ENCODE measurements at places on chromosomes 6 and 20.
A peak's percentile ranks its signal among the peaks of the same experiment; 100 is the strongest.

- no peak for DNase-seq
These were observed 107.8 kb downstream of the RNGTT start for GRCh38 chr6:88855541-88856147.

DNA sequence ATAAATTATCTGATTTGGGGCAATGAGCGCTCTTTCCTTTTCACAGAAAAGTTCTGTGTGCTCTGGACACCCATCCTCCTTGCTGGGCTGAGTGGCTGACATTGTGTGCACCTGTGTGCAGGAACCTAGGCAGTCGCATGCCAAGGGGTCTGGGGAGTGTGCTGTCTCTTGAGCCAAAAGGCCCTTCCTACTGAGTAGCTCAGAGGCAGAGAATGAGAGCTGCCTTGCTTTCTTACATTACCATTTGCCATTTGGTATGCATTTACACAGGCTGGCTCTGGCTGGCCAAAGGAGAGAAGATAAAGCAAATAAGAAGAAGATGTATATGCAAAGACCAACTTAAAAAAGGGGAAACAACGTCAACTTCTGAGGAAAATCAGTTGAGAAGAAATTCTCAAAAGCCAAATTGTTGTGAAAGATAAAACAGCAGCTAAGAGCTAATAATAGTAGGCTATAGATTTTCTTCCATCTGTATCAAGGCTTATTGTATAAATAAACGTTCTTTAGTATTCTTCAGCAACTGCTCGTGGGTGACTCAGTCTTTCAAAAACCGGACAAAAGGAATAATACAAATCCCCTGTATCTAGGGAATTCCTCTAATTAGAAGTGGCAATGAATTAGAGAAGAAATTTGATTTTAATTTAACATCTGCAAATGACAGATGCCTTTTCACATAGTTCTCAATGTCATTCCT, 121.9 kb downstream of the INSM1 start:
- DNase-seq, result peak; percentile 11

DNA sequence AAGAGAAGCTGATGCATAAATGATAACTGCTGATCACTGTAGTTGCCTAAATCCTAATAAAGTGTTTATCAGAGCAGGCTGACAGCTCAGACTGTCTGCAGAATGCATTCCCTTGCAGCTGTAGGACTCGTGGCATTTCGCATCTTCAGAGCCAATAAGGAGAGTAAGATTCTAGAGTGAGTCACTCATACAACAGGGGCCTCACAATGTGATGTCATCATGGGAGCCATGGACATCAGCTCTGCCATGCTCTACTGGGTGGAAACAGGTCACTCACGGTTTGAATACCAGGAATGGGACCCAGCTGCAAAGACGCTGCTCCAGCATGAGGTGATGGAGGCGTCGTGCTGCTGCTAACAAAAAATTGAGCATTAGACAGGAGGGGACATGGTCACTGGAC, 7.4 kb downstream of the FAM209B start:
- no peak for DNase-seq

GRCh38 chr20:12040261-12040660, 122.6 kb downstream of the BTBD3 start:
- DNase-seq, result no peak

- DNase-seq, result no peak
These were observed 73.2 kb downstream of the INSM1 start for GRCh38 chr20:20440886-20441658.

DNA sequence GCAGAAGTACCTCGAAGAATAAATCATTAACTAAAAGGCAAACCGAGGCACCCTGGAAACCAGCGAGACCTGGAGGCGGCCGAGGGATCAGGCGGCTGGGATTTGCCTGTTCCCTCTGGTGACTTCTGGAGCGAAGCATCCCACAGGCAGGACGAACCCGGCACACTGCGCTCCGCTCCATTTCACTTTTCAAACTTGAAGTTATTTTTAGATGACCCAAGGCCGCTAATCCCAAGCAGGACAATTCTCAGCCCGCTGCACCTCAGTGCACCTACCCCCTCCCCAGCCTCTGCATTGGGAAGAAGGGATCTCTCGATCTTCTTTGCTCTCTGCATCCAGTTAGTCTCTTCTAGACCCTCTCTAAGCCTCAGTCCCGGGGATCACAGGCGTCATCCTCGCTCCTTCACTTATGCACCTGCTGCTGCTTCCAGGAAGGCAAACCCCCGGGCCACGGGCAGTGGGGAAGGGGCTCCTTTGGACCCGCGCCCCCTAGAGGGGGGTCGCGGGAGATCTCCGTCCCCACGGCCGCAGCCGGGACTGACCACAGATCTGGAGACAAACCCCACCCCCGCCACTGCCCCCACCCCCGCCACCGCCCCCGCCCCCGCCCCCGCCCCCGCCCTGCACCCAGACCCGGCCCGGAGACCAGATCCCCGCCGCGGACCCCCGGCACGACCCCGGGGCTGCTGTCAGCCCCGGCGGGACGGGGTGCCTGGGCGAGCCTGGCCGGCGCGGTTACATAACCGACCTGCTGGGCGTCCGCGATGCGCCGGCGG, 636 bp downstream of the RCAN2 start:
- DNase-seq, result peak; percentile 23

DNA sequence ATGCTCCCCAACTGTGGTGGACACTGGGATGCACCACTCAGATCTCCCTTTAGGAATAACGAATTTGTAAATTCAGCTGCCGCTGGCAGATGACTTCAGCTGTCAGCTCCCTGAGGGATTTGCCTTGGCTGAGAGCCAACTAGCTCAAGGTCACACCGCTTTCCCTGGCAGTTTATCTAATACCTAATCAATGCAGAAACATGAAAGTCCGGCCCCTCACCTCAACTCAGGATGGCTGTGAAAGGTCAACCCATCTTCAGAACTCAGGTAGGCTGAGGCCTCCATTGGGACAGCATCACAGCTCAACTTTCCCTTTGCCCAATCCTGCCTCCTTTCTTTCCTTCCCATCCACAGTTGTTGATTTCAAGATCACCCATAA, 22.8 kb upstream of the SCGN start:
- no peak for DNase-seq

DNA sequence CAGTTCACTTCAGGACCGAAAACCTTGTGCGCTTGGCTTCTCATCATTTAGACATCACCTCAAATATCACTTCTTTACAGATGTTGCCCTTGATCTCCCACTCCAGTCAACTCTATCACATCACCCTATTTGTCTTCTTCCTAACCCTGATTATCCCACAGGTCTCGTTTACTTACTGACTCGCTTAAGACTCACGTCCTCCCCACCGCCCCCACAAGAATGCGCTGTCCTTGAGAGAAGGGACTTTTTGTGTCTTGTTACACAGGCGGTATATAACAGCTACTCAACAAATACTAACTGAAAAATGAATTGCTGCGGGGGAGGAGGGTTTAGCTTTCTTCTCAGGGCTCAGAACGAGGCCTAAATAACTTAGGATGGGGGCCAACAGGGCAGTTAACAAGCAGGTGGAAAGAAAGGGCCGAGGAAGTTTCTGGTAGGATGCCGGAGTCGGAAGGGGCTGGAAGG, 527 bp downstream of the TOMM34 start:
- peak; percentile 34 for DNase-seq

DNA sequence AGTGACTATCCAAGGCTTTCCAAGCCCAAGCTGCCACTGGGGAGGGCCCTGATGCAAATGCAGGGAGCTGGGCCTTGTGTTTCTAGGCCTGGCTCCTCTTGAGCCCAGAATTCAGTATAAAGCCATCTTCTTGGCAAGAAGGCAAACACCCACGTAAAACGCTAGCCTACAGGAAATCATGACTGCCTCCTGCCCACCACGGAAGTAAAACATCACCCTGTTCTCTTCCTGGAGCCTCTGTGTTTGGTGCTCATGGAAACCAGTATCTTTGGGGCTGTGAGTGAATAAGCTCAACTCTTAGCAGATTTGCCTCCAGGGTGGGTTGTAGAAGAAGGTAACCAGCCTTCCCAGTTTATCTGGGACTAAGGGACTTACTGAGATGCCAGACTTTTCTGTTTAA, 271.0 kb downstream of the ZNF217 start:
- no peak for DNase-seq

- no peak for DNase-seq
These were observed 83.0 kb downstream of the TMEM242 start for GRCh38 chr6:157240059-157240959.

DNA sequence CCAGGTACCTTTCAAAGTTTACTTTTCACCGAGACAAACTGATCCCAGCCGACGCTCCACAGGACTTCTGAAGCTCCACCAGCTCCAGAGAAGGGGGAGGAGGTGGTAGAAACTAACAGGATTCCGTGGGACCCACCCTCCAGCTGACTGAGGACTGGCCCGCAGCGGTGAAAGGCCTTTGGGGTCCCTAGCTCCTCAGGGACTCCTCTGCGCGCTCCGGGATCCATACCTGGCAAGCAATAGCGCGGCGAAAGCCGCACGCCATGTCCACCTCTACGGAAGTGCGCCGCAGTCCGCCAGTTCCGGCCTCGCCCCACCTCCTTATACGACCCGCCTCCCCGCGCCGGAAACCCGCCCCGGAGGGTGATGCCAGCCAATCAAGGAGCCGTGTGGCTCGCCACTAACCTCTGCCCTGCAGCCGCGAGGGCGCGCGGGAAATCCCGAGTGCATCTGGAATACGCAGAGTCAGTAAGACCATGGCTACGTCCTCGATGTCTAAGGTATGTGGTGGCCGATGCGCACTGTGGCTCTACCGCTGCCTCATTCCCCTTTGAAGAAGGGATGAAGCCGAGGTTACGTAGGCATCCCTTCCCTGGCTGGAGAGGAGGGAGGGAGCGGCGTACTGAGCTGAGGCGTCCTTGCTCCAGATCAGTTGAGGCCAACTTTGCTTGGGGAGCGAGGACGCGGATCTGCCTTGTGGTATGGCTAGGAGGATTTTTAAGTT, at the start of the genes ORC3 and RARS2:
TSS of gene ORC3 (plus strand) at position 443 of the 724 bp plus-strand sequence. CDS start at position 477, 34 bp downstream.
TSS of gene RARS2 (minus strand) at position 295 of the 724 bp plus-strand sequence. CDS start at position 265, 30 bp downstream.
- peak; percentile 99 for DNase-seq

DNA sequence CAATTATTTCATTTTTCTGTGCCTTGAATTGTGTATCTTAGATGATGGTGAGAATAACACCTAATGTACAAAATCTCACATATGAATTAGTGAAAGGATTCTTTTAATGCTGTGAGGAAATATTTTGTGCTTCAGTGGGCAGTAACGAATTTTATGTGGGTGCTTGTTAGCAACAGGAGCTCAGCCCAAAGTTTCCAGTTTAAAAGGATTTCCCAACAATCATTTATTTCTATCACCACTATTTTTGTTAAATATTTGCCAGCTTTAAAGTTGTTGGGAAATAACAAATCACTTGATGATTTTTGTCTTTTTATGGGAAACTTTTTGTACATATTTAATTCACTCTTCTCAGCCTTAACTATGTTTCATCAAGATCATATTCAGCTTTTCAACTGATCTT, 111.8 kb downstream of the QKI start:
- DNase-seq, result no peak

DNA sequence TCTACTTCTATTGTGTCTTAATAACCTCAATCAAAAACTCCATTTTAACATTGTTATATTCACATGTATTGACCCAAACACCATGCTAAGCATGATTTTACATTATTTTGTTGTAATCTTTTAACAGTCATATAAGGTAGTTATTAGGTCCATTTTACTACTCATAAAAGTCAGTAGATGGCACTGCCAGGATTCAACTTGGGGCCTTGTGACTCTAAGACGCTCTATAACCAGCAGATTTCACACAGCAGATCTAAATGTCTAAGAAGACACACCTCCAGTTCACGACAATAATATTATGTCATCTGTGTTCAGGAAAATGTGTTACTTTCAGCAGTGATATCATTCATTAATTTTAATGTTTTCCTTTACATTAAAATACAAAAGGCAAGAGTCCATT, 88.0 kb downstream of the FRK start:
- no peak for DNase-seq

GRCh38 chr6:15132854-15133670, 112.8 kb upstream of the JARID2 start:
- no peak for DNase-seq

DNA sequence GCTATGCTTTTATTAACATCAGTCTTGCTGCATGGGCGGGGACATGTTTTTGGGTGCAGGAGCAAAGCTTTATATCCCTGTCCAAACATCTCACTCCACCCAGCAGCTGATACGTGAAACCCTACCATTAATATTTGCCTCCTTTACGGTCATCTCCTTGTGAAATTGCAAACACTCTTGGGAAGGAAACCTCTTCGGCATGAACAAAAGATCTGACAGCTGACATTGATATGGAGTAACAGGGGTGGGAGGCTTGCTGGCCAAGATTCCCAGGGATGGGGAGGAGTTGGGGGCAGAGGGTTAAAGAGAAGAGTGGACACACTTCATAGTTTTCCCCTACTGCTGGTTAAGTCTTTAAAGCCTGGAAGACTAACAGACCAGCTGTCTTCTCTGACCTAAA, 22.2 kb upstream of the VEGFA start:
- no peak for DNase-seq

DNA sequence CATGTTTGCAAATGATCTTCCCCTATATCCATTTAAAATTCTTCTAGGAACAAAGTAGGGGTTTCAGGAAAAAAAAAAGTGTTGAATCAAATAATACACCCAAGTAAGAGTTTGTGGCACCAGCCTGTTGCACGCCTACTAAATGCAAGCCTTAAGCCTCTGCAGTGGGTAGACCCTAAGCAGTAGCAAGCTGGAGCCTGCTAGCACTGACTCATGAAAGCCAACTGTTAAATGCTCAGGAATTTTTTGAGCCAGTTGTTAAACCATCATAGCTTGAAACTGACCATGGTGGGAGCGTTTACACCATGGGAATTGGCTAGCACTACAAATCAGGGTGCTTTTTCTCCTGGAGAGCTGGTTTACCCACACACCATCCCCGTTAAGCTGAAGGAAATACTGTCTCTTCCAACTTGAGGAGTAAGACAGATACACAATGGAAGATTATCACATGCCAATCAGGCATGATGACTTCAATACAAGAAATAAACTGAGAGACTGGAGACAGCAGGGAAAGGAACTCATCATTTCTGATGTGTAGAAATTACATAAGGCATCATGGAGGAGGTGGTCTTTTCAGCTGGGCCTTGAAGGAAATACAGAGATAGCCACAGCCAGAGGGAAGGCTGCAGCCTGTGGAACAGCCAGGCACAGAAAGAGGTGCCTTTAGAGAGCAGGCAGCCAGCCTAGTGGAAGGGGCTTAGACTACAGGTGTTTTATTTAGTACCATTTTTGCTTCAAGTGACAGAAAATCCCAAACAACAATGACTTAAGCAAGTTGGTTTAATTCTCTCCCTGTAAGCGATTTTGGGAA, 110.8 kb downstream of the SNX5 start:
- DNase-seq, result no peak
